ENCODE measurements at places on chromosomes 6 and 20.
A peak's percentile ranks its signal among the peaks of the same experiment; 100 is the strongest.

GRCh38 chr20:973785-974194, 28.3 kb downstream of the RSPO4 start:
- DNase-seq: no peak

- no peak for DNase-seq
Observed at GRCh38 chr6:5749016-5749650, 257.6 kb downstream of the NRN1 start.

DNA sequence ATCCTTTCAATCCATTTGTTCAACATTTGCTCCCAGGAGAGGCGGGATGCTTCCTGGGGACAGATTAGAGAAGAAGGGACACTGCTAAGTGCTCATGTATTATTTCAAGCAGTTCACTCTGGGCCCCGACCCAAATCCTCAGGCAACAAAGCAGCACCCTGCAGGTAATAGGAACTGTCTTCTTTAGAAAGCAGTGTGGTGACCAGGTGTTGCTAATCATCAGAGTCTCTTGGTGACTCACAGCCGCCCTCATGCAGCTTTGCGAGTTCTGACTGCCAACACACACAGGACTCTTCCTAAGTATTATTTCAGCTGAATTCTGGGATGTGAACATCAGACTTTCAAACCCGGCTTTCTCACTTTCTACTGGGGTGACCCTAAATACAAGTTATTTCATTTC, 356.4 kb downstream of the PRKN start:
- no peak for DNase-seq

GRCh38 chr20:41225091-41225490, 87.7 kb downstream of the PLCG1 start:
- DNase-seq: no peak

GRCh38 chr6:110399219-110400071, 15.9 kb downstream of the DDO start:
- no peak for DNase-seq

DNA sequence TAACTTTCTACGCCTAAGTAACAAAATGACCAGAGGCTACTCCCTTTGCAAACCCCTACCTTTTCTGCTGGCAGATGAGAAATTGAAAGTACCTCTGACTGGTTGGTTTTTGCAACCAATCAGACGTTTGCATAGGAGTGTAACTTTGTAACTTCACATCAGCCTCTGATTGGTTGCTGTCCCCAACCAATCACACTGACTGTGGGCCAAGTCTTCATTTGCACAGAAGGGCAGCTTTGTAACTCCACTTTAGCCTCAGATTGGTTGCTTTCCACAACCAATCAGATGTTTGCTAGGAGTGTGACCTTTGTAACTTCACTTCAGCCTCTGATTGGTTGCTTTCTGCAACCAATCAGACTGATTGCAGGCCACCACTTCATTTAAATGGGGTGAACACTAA, 89.1 kb downstream of the ME1 start:
- no peak for DNase-seq

- DNase-seq: peak; percentile 88
Observed at GRCh38 chr6:47047479-47048407, 5.6 kb upstream of the ADGRF1 start.

DNA sequence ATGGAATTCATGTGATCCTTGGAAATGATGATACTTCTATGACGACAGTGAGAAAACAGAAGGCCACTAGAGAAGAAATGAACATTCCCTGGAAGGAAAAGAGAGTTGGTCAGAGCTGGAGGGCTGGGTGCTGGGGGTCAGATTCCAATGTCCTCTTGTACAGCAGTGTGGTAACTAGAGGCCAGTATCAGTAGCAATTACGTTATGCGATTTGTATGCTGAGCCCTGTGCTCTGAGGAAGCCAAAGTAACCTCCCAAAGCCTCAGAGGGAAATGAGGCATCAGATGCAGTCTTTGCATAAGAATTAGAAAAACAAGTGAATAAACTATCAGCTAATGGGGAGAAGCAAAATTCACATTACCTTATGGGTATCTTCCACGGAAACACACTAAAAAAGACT, 65.5 kb upstream of the SLC4A11 start:
- DNase-seq: no peak

DNA sequence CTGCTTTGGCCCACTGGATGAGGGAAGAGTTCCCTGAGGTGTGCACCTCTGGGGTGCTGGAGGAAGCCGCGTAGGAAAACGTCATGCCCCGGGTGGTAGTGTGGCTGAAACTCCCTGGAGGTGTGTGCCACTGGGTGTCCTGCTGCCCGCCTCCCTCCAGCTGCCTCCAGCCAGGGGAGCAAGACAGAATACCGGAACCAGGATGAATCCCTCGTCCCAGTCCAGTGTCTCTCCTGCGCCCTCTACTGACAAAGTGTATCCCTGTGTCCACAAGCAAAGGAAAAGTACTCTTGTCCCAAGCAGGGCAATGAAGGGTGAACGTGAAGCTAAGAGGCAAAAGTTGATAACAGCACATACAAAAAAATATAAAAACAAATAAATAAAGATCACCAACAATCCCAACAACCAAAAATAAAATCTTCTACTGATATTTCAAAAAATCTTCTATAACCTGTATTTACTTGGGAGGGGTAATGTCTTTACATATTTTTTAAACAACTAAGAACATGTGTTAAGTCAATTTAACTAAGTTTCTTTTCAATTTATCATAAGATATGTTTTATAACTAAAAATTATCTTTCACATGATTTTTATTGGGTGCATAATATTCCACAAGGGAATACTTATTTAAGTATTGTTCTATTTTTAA, 437.6 kb downstream of the MAFB start:
- peak; percentile 42 for DNase-seq

DNA sequence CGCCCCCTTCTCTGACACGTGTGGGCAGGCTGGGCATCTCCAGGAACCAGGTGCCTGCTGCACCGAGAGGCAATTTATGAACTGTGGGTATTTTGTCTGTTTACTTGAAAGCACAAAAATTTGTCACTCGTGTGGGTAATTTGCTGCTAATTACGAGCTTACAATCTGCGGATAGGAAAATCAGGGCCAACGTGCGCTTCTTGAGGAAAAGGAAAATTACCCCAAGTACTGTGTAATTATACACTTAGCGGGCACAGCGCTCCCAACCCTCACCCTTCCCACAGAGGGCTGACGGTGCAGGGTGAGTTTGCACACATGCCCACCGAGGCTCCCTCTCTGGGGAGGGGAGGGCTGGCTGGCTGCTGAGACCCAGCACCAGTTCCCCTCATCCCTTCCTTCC, 25.3 kb upstream of the MDGA1 start:
- DNase-seq: peak; percentile 55

GRCh38 chr6:162343936-162344645, 383.5 kb downstream of the PRKN start:
- no peak for DNase-seq

- DNase-seq: no peak
Observed at GRCh38 chr6:142985281-142985680, 40.3 kb upstream of the HIVEP2 start.

- DNase-seq: no peak
Observed at GRCh38 chr6:12504325-12504966, 212.1 kb upstream of the PHACTR1 start.

DNA sequence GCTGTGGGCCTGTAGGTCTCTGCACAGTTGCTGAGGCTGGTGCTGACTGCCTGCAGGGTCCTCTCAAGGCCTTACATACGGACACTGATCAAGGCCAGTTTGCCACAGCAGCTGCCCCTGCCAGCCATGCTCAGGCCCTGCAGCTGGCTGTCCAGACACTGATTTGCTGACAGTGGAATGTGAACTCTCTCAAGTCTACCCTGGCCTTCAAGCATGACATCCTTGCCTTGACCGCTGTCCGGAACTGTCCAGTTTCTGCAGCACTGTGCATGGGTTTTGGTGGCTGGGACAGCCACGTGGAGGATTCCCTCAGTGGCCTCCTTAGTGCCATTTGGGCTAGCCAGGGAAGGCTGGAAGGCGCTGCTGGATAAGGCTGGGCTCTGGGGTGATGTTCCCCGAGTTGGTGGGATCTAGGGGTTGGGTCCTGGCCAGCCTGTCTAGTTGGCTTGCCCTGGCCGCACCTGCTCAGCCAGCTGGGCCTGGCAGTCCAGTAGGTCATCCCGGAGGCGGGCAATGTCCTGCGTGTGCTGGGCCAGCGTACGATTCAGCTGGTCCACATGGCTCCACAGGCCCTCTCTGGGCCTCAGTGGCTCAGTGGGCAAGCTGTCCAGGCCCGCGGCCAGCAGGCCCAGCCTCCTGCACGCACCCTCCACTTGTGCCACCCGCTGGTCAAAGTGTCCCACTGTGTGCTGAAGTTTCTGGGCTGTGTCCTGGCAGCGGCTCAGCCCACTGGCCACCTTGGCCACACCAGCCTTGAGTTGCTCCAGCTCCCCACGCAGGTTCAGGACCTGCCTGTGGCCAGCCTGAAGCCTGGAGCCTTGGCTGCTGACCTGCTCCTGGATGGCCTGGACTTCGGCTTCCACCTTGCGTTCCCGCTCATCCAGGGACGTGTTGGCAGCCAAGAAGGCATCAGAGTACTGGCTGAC, 5.5 kb downstream of the EMILIN3 start:
- no peak for DNase-seq

- DNase-seq: no peak
Observed at GRCh38 chr6:45614488-45615285, 237.0 kb upstream of the SUPT3H start.

- no peak for DNase-seq
Observed at GRCh38 chr6:163841733-163842132, 427.2 kb downstream of the QKI start.

DNA sequence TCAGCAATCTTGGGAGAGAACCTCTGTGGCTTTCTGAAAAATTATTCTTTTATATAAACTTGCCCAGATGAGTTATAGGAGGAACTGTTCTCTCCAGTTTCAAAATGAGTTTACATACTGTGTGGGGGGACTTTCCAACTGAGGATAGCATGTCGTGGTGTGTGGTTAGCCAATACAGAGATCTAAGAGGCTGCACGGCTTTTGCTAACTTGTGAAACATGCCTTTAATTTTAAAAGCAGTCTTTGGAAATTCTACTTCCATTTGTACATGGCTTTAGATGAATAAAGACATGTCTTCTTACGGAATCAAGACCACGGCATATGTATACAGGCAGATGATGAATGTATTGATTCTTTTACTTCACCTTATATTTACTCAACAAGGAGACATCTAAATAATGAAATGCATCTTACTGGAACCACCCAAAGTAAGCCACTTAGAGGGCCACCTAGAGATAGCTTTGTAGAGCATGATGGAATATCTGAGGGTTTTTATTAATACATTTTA, 39.8 kb downstream of the HIVEP1 start:
- DNase-seq: no peak

DNA sequence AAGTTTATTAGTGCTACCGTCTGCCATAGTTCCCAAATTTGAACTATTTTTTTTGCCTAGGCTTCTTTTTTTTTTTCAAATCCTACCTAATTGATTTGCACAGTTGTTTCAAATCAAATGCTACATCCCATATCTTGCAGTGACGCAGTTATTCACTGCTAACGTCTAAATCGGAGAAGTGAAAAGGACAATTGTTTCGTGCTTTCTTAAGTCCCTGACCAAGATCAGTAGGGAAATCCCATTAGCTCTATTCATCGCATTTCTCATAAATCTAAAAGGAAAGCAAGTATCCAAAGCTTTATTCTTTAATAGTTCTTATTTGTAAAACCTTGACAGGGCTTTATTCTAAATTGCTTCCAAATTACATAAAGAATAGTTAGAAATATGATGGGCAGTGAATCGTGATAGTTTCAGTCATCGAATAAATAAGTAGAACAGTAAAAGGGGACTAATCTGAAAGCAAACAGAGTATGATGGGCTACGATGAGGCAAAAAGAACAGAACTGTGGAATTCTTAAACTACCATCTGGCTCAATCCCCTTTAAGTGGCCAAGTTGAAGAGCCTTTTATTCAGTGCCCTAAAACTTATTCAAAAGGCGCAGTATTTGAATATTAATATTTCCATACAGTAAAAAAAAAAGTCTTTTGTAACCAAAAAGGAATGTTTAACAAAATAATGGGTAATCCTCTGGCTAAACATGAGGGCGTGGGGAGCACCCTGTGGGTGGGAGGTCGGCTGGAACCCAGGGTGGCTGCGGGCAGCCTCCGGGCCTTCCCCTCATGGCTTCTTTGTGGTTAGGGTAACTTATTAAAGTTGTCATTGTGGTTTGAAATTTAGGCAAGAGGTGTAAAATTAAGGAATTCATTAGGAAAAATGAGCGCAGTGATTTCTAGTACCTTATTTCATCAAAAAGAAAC, 3.0 kb upstream of the ARID1B start:
- DNase-seq: no peak

GRCh38 chr6:33993653-33994471, 152.0 kb downstream of the GRM4 start:
- DNase-seq: no peak

Measured in NCI-H1417 (cell line).